ENCODE measurements at places on chromosomes 2 and 18.

- DNase-seq, result no peak
These were observed 504.4 kb downstream of the SATB2 start for GRCh38 chr2:198953328-198953727.

DNA sequence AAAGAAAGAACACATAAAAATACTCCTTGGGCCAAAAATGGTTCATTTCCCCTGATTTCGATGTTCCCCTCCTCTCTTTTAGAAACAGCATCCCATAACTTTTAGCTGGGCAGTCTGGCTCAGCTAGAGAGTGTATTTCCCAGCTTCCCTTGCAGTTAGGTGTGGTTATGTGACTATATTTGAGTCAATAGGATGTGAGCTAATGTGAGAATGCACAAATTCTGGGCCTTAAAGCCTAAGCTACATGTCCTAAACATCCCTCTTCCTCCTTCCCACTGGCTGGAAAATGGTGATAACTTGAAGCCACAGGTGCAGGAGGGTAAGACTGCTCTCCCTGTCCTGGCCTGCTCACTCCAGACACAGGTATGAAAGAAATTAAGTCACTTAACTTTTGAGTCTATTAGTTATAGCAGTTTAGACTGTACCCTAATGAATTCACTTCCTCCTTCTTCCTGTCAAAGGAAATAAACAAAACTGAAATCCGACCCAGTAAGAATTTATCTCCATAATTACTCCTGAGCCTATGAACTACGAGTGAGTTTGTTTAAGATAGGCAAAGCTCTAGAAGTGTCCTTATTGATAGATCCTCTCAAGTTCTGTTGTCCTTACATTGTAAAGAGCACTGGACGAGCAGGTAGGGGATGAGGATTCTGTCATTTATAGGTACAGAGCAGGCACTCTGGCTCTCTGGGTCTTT lies 177.6 kb downstream of the MTX2 start:
- no peak for DNase-seq

GRCh38 chr2:232022718-232023117 lies 61.2 kb downstream of the DIS3L2 start:
- DNase-seq, result no peak

GRCh38 chr18:57004366-57005121 lies 142.3 kb upstream of the BOD1L2 start:
- no peak for DNase-seq

- DNase-seq, result no peak
These were observed 178.4 kb upstream of the FN1 start for GRCh38 chr2:215614296-215614695.

DNA sequence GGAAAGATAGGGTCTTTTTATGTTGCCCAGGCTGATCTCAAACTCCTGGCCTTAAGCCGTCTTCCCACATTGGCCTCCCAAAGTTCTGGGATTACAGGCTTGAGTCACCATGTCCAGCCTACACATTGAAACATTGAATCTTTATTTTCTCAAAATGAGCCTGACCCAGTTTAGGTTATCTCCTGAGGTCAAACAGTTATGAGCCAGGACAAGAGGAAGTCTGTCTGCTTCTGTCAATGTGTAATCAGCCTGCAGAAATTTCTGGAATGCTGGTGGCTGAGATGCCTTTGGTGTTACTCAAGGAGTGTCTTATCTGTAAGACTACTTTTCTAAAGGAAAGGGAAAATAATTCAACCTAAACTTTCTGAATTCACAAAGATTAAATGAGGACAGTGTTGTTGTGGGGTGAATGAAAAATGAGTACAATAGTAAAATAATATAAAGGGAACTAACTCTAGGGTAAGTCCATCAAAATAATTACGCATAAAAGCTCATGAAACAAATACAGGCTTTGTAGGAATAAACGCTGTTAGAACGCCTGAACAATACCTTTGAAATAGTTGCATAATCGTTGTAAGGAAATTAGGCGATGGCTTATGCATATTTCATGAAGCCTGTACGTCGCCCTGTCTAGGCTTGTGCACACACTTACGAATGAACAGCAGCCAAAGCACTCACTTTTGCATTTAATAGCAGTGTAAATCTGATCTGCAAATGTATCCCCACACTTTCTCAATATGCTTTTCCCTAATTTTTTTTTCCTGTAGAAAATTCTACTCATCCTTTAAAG lies 260.8 kb downstream of the RDH14 start:
- no peak for DNase-seq

DNA sequence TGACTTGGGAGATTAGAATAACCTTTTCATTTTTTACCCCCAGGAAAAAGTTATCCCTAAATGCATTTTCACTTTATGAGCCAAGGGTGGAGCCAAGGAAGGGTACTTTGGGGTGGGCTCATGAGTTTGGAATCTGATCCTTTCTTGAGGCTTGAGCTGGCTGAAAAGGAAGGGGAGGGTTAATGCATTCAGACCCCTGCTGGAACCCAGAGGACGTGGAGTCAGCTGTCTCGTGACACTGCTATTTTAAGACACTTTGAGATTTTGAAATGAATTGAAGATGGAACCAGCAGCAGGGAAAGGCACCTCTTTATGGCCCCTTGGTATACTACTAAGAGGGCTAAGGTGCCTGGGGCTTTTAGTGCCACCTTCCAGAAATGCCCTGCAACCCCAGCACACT lies 90.4 kb downstream of the MARCHF4 start:
- DNase-seq, result no peak

GRCh38 chr18:6994771-6995430 lies 122.7 kb downstream of the LAMA1 start:
- DNase-seq, result no peak

DNA sequence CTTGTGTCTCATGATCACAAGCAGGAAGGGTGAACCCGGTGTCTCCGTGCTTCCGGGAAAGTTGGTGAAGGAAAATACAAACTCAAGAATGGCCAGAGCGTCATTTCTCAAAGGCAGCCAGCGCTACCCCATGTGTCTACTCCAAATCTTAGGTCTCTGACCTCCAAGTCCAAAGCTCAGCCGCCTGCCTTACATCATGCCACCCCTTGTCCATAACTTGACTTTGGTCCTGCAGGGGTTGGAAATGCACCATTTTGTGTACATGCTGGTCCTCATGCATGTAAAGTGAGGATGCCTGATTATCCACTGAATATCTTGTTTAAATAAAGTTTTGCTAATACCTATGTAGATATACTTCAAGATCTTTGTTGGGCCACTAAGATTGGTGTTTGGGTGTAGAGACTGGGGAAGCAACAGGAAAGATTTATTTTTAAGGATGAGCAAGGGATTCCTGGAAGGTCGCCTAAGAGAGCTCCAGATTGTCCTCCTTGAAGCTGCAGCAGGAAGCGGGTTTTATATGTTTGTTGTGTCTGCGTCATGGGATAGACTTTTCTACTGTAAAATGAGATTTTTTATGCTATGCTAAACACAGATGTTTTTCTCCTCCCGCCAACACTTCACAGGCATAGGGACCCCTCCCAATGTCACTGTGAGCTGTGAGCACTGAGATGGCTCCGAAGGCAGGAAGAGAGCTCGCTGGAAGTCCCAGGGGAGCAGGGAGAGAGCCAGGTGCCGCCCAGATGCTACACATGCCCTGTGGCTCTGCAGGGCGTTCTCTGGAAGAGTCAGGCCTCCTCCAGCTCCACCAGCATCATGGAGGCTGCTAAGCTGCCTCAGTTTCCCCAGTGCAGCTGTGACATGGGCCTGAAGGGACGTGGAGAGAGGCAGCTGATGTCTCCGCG lies 176.2 kb upstream of the HDAC4 start:
- DNase-seq, result peak; percentile 24

DNA sequence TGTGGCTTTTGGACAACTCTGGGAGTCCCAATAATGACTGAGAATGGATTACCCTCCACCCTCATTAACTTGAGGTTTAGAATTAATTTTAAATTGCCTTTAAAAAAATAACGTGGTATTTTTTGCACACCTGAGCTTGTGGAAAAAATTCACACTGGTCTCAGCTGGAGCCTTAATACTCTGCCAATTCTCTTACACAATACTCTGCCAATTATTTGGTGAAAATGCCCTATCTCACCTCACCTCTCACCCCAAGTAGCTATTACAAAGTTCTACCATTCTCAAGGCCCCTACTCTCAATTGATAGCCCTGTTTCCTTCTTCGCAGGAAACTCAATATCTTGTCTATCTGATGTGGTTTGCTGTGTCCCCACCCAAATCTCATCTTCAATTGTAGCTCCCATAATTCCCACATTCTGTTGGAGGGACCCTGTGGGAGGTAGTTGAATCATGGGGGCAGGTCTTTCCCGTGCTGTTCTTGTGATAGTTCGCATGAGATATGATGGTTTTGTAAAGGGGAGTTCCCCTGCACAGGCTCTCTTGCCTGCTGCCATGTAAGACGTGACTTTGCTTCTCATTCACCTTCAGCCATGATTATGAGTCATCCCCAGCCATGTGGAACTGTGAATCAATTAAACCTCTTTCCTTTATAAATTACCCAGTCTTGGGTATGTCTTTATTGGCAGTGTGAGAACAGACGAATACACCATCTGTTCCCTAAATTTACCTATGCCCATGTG lies 27.4 kb upstream of the C2orf69 start:
- DNase-seq, result no peak

- DNase-seq, result no peak
These were observed 797 bp downstream of the TXNL4A start for GRCh38 chr18:79987566-79987965.

- DNase-seq, result no peak
These were observed 194.9 kb upstream of the KYNU start for GRCh38 chr2:142682528-142682927.

GRCh38 chr2:240455647-240456446 lies 20.4 kb downstream of the GPC1 start:
- peak; percentile 65 for DNase-seq

DNA sequence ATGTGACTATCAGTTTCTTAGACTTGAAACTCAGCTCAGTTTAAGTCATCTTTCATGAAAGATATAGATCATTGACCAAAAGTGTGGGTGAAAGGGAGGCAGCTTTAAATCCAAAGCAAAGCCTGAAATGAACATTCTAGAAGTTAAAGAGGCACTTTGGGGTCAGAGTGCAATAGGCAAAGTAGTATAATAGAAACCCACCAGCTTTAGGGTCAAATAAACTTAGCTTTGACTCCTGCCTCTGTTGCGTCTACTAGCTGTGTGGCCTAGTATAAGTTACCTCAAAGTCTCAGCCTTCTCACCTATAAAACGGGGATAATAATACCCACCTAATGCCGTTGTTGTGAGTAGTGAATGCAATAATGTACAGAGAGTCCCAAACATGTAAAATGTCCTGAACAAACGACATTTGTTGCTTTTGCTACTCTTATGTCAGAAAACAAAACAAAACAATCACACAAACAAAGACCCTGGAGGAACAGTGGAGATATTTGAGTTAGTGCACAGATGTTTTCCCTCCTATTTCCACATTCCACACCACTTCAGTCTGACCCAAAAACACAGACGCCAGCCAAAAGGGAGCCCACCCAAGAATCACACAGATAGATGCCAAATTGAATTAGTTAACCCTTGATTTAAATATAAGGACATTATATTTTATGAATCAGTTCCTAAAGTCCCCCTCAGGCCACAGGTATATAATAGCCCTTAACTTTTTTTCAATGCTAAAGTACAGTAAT lies 657.0 kb downstream of the ARHGAP15 start:
- DNase-seq, result no peak

- no peak for DNase-seq
These were observed 1.5 kb downstream of the ZC3H8 start for GRCh38 chr2:112253261-112253815.

DNA sequence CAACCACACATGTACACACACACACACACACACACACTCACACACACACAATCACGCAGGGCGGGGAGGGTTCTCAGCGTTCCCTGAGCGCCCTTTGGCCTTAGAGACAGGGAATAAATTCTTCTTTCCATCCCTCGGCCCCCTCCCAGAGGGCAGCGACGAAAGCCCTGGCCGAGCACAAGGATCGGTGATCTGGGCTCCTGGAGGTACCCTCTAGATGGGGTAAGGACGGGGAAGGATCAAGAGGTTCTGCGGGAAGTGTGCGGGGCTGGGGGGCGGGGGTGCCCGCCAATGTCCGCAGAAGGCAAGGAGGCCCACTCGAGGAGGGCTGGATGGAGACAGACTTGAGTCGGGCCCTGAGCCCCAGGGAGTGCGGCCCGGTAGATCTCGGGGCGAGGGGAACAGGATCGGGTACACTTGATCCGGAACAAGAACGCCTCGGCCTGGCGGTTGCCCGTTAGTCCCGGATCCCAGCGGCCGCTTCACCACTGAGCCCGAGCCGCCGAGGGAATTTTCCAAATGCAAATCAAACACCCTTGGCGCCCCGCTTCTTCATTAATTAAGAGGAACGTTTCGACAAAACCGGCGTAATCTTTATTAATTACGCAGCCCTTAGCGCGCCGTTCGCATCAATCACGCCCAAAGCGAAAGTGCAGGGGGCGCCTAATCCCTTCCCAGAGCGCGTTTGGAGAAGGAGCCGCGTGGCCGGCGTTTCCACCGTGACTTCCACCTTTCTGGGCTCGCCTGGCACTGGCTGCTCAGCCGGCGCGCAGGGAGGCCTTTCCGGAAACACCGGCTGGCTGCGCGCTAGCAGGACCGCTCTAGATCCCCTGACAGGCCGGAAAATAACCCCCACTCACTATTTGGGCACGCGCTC lies 7.0 kb upstream of the PAX3 start:
- peak; percentile 57 for DNase-seq

- no peak for DNase-seq
These were observed 3.3 kb upstream of the ANKRD39 start for GRCh38 chr2:96861074-96861473.

GRCh38 chr2:84290537-84290936 lies 168.5 kb downstream of the SUCLG1 start:
- no peak for DNase-seq

GRCh38 chr2:238440767-238441166 lies 14.0 kb downstream of the ASB1 start:
- DNase-seq, result no peak

- DNase-seq, result no peak
These were observed 117.8 kb downstream of the NFATC1 start for GRCh38 chr18:79513381-79514081.

- no peak for DNase-seq
These were observed 34.0 kb upstream of the B4GALT6 start for GRCh38 chr18:31718386-31718785.

GRCh38 chr18:11817229-11817628 lies 34.0 kb upstream of the CHMP1B start:
- no peak for DNase-seq

DNA sequence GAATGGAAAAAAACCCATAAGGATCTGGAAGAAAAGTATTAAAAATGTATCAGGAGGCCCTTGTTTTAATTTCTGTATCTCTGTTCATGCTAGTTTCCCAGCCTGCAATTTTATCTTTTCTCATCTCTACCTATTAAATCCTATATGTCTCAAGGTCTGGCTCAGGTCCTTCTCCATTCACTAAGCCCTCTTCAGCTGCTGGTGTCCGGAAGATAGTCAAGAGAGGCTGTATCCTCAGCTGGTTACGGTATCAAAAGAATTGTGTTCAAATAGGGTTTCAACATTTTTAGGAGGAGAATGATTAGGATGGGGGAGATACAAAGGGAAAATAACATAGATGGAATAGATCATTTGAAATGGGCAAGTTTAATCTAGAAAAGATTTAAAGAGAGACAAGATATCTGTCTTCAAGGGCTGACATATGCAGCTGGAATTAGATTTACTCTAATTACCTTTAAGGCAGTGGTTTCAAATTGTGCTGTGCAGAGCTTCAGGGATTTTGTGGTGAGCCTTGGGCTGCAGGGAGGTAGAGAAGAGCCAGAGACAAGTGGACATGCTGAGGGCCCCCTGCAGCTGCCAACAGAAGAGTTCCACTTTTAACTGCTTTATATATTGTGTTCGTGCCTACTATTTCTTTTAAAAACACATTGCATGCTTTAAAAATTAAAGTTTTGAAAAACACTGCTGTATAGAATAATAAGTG lies 24.1 kb downstream of the GREB1L start:
- DNase-seq, result no peak

All from glutamatergic neuron (in vitro differentiated cells).